GM12892 (cell line): ENCODE measurements at places on chromosomes 16 and 17.

DNA sequence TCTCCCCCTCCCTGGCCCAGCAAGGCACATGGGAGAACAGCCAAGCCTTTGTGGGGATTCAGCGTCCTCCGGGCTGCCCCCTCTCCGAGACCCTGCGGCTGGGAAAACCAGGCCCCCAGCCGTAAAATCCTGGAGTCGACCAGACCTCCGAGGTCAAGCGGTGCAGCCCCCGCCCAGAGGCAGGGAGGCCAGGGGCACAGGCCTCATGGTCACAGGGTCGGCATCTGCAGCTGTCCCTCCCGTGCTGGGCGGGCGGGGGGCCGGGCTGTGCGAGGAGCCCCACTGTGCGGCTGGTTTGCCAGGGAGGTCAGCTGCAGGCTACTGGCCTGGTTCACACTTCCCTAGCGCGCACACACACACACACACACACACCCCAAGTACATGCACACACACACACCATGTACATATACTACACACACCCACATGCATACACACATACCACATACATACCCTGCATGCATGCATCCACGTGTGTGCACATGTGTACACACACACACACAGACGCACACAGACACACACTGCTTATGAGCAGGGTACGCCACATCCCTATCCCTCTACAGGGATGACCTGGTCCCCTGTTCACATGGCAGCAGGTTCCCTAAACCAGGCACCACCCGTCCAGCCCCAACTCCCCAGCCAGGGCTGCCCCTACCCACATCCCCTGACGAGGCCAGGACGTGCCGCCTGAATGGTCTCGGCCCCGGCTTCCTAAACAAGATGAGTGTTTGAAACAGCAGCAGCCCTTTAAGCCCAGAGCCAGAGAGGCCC lies 108.9 kb upstream of the CIBAR2 start:
- DNase-seq, result no peak

DNA sequence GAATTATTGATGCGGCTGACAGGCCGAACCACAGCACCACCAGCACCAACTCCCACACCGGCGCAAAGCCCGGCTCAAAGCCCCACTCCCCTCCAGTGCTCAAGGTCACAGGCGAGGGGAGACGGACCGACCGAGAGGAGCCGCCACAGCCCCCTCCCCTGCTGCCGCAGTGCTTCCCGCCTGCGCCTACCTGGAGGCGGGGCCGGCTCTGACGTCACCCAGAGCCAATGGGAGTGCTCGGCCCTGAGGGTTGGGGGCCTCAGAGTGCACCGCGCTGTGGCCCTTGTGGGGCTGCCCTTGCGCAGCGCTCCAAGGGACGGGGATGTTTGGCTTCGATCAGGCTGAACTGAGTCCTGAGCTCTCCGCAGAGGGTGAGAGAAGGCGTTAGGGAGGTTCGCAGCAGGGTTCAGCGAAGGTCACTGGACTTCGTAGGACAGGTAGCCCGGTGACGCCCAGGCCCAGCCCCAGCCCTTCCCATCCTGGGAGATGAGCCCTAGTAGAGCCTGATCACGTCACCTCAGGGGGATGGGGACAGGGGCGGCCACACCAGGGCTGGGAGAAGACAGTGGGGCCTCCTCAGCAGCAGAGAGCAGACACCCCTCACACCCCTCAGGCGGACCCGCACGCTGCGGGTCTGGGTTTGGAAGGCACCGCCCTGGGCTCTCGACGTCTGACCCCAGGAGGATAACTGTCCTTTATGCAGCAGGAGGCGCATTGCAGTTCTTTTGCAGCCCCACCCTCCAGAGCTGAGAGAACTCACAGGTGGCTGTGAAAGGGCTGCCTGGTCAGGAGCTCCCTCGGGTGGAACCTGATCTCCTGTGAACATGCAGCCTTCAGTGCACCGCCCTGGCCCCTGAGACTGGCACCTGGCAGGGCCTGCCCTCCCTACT lies 1.5 kb downstream of the NDRG4 start:
- DNase-seq, result no peak

DNA sequence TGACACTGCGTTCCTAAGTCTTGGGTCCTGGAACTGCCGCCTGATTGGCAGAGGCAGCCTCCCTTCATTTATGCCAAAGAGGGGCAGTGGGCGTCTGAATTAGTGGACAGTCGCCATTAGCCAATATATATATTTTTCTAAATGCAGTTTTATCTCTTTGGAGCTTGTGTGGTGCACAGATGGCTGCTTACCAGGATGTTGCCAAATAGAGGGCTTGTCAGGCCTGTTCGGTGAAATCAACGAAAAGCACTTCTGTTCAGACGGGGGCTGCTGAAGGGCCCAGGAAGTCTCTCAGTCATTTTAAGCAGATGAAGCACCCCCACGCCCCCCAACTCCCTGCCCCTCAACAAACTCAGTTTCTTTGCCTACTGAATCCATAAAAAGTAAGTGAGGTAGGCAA lies 66.0 kb downstream of the RAP1GAP2 start:
- no peak for DNase-seq

- no peak for DNase-seq
Measured at GRCh38 chr17:2304931-2305330, 1.2 kb downstream of the SRR start.

DNA sequence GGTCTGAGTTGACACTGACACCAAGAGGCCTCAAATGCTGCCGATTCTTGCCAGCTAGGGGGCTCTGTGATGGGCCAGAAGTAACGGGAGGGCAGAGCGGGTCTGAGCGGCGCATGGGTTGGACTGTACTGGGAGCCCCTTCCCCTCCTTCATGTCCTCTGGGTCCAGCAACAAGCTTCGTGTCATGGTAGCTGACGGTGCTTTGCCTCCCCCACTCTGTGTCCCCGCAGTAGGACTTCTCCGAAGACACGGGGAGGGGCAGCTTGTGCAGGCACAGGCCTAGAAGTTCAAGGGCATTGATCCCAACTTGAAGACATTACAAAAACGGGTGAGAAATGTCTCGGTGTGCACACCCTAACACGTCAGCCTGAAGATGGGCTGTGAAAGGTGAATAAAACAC lies 39.8 kb upstream of the DNAH17 start:
- DNase-seq, result no peak

GRCh38 chr16:49632795-49633184 lies 223.1 kb downstream of the ZNF423 start:
- no peak for DNase-seq

DNA sequence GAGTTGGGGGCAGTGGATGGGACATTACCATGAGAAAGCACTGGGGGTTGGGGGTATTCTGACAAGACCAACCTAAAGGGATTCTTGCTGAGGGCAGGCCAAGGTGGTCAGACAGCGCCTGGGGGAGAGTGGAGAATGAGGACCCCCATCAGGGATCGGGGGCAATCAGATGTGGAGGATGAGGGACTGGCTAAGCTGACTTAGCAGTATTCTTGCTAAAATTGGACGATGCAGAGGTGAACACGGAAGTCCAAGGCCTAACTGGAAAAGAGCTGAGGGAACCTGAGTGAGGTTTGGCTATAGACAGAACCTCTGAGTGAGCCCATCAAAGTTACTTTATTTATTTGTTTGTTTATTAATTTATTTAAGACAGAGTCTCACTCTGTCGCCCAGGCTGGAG lies 9.2 kb downstream of the QPRT start:
- no peak for DNase-seq

DNA sequence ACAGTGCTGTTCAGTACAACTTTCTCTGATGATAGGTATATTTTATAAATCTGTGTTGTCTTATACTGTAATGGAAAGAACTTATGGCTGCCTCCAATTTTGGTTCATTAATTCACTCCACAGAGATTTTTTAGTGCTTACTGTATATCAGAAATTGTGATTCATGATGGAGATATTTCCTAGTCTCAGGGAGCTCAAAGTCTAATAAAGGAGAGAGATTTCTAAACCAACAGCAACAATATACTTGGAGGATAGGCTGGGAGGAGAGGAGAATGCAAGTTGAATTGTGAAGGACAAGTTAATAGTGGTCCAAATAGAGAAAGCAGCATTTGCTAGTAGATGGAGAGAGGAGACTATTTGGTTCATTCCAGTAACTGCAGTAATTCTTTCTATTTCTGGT lies 63.5 kb downstream of the TANC2 start:
- DNase-seq, result no peak

GRCh38 chr17:40139566-40140058 lies 725 bp upstream of the CASC3 start:
- no peak for DNase-seq

- DNase-seq, result no peak
Measured at GRCh38 chr17:28196636-28197035, 122.4 kb upstream of the TMEM97 start.

GRCh38 chr17:4417129-4417667 lies 16.5 kb upstream of the SPNS3 start:
- DNase-seq, result no peak

DNA sequence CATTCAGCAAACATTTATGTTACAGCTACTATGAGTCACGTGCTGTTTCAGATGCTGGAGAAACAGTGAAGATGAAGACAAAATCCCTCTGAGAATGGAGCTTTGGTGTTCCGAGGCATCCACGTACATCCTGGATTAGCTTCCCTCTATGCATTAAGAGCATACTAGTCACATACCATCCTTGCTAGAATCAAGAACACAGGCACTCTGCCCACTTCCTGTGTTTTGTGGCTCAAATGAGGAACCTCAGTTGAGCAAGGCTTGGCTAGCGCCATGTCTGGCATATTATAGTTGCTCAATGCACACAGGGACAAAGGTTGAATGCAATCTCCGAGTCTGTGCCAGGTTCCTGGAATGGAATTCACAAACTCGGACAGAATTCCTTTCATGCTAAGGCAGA lies 297.5 kb downstream of the XYLT1 start:
- no peak for DNase-seq

- DNase-seq, result no peak
Measured at GRCh38 chr17:50238601-50239280, 35.5 kb upstream of the TMEM92 start.

DNA sequence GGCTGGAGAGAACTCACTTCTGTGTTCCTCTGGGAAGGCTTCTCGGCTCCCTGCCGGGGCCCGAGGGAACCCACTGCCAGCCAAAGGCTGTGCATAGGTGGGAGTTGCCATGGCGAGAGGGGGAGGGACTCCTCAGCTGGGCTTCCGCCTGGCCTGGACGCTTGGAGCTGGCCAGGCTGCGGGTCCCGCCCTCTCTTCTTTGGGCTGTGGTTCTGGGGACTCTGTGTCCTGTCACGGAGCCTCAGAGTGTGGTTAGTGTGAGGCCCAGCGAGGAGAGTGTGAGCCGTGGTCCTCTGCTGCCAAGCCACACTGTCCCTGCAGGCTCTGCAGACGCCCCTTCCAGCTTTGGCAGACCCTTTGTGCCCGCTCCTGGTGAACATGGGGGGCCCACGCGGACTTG lies 123.1 kb downstream of the OR1D5 start:
- DNase-seq, result no peak

DNA sequence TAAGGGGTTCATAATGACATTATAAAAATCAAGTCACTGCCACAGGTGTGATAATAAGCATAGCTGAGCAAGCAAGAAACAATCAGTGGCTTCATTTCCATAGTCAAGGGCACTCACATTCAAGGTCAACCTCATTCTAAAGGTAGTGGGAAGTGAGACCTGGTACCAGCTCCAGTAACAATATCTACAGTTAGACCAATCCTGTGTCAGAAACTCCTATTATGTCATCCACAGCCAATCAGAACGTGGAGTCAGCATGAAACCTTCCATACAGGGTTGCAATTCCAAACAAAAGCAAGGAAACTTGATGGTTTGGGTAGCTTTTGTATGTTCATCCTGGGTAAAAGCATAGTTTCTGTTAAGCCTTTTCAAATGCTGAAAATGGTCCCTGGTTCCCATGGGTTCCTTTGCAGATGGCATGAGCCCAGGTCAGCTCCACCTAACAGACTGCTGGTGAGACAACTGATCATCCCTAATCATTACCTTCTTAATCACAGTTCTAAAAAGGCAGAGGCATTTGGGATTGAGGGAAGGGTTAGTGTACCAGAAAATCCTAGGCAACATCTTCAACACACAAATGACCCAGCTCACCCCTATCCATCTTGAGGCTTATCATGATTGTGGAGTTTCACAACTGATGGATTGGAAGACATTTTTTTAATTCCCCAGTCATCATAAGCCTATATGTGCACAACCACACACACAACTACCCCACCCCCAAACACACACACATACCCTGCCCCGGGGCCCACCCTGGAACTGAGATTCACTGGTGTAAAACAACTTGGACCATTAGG lies 30.4 kb downstream of the TEX2 start:
- no peak for DNase-seq

DNA sequence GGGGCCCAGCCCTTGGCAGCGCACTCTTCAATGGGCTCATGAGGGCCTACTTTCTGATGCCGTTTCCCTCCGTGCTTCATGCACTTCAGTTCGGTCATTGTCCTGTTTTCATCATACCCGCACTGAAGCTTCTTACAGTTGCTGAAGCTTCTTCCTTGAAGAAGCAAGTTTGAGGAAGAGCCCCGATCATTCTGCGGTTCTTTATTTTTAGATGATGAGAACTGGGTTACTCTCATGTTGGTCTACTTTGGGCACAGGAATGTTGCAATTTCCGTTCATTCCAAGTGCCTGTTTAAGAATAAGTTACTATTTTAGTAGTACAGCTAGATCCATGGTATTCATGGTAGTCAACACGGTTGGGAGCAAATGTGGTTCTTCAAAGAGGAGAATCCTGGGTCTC lies 587.7 kb upstream of the HSBP1 start:
- no peak for DNase-seq

GRCh38 chr17:44781551-44782325 lies 22.9 kb downstream of the ADAM11 start:
- no peak for DNase-seq

GRCh38 chr17:59093702-59094231 lies 12.9 kb downstream of the TRIM37 start:
- no peak for DNase-seq

DNA sequence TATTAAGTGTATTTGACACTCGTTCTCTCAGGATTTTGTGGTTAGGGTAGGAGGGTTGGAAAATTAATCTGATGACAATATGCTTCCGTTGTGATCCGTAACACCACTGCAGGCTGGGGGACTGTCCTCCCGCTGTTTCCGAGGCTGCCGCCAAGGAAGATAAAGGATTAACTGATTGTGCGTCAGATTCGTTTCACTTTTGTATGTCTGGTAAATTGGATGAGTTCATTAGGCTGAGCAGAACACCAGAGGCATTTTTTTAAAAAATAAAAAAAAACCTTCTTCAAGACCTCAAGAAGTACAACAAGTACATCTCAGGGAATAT lies 486.7 kb upstream of the SALL1 start:
- DNase-seq, result no peak

GRCh38 chr17:77429369-77429968 lies 288.7 kb downstream of the SEC14L1 start:
- no peak for DNase-seq

- DNase-seq, result no peak
Measured at GRCh38 chr16:75114946-75115825, 1.4 kb downstream of the LDHD start.

GRCh38 chr16:10121897-10122425 lies 60.3 kb downstream of the GRIN2A start:
- DNase-seq, result no peak

DNA sequence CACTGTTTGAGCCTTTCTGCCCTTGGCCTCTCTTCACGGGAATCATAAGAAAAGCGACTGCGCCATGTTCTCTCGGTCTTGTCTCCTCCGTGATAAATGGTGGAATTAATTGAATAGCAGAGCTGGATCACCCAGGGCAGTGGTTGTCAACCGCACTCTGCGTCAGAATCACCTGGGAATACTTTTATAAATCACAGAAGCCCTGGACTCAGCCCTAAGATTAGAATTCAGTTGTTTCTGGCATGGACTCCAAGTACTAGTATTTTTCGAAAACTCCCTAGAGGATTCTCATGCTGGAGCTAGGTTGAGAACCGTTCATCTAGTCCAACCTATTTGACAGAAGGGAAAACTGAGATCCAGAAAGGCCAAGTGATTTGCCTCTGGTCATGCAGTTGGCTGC lies 64.1 kb downstream of the SPACA3 start:
- DNase-seq, result no peak
